Heart right ventricle (tissue), 16 donors: ENCODE measurements at places on chromosomes 4 and X. TPM values are rescaled to one million over a fixed set of nuclear protein-coding genes. Genes with fewer than 3 reads are reported as not detected.

DNA sequence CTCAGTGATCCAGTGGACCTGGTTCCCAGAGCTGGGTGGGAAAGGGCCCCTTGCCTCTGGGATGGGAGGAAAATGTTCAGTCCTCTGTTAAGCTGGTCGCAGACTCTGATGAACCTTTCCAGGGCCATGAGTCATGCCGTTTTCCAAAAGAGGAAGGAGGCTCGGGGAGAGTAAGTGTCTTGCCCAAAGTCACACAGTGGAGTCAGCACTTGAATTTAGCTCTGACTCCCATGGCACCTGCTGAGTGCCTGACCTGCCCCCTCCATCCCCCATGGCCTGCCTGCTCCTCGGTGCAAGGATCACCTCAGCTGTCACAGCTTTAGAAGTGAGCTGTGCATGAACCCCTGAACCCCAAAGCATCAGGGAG is 14.0 kb upstream of the KIAA0232 start:
- no peak for DNase-seq

DNA sequence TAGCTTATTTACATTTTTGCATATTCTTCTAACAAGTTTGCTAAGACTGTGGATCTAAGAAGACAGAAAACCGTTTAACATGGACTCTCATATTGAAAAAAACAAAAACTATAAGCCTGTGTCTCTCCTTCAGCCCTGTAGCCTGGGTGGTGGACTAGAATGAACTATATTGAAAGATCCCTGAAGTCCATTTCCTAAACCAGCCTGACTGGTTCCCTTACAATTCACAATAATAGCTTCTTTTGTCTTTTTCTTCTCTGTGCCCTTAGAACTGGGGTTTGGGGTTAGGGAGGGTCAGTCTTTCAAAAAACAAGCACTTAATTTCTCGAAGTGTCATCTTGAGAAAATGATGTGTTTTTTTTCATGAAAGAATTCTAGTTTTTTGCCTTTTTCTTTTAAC is 59.0 kb downstream of the GSTCD start:
- no peak for DNase-seq

GRCh38 chr4:91076147-91076546 is 949.0 kb downstream of the CCSER1 start:
- no peak for DNase-seq

DNA sequence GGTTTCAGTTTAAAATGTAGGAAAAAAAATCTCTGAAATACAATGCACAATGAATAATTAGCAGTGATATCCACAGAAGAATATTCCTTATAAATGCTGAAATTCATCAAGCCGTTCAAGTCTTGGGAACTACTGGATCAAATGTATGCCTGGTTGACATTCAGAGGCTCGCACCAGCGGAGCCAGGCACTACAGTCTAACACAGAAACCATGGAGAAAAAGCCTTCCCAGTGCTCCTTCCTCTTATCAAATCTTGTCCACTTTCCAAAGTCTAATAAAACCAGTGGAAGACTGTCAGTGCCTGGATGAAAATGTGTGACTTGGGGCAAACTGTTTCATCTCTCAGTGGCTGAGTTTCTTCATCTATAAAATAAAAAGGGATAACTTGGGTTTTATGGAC is 35.9 kb downstream of the CENPU start:
- no peak for DNase-seq

DNA sequence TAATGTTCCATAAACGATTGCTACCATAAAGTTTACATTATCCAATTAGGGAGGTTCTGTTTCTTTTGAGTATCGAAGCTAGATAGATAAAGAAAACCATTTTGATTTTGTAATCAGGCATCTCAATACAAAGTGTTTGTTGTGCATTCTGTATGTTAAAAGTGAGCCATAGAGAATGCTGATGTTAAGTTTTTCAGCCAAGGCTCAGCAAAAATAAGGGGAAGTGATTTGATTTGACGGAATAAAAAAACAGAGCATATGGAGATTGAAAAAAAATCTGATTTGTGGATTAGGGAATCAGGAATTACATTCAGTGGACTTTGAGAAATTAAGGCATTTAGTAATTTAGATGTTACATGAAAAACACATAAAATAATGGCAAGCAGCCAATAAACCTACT is 314.8 kb downstream of the PPP3CA start:
- no peak for DNase-seq

DNA sequence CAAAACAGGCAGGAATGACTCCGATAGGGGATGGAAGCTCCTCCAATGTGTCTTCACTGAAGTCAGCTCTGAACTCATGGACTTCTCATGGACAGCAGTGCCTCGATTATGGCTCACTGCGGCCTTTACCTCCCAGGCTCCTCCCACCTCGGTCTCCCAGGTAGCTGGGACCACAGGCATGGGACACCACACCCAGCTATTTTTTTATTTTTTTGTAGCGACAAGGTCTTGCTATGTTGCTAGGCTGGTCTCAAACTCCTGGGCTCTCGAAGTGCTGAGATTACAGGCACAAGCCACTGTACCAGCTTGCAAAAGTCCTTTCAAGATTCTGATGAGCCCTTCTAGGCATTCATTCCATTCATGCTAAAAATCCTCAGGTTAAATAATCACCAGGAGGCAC is 181.5 kb downstream of the NSUN7 start:
- no peak for DNase-seq

- peak; percentile 51 for DNase-seq
These were observed 39.9 kb upstream of the MXD4 start for GRCh38 chr4:2301806-2302205.

- DNase-seq, result no peak
These were observed 72.4 kb upstream of the TLR2 start for GRCh38 chr4:153611679-153612078.

- no peak for DNase-seq
These were observed 47.1 kb upstream of the CLNK start for GRCh38 chr4:10731690-10732089.

- no peak for DNase-seq
These were observed 41.5 kb upstream of the LCORL start for GRCh38 chr4:18063079-18063478.

SSX4B gene
- total RNA-seq, result not detected

TMSB15A gene
- total RNA-seq, result not detected
